GM10248 (cell line): ENCODE measurements at places on chromosomes 3 and 15.

DNA sequence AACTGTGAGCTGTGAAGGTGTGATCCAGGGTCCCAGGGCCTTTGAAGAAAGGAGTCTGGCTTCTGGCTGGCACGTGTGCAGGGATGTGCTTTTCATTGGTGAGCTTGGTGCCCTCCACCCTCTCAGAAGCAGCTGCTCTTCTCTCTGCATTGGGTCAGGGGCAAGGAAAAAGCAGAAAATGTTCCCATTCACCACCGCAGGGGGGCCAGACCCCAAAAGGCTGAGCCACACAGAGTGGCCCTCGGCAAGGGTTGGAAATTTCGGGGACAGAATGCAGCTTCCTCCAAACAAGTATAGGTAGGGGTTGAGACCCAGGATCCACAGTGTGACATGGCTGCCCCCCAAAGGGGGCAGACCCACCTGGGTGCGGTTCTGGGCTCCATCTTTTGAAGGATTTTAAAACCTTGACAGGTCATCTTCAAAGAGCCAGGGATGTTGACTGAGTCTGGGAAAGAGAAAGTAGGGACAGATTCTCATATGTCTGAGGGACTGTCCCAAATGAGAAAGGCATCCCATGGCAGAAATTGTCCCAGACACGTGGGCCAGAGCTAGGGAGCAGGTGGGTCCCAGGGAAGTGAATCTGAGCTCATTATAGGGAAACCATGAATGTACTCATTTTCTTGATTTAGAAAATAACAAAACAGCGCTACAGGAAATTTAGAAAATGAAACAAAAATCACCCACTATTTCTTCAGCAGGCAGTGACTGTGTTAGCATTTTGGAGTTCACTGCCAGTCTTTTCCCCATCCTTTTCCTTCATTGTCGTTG lies 2.7 kb downstream of the CSK start:
- no peak for DNase-seq

DNA sequence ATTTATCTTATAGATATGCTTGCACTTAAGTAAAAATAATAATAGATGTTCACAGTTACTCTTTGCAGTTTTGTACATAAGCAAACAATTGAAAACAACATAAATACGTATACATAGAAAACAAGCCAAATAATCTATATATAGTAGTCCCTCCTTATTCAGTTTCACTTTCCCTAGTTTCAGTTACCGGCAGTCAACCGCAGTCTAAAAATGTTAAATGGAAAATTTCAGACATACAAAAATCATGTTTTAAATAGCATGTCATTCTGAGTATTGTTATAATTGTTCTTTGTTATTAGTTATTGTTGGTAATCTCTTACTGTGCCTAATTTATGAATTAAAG lies 262.0 kb downstream of the CGGBP1 start:
- no peak for DNase-seq

GRCh38 chr3:10748040-10748439 lies 68.0 kb upstream of the SLC6A11 start:
- no peak for DNase-seq

DNA sequence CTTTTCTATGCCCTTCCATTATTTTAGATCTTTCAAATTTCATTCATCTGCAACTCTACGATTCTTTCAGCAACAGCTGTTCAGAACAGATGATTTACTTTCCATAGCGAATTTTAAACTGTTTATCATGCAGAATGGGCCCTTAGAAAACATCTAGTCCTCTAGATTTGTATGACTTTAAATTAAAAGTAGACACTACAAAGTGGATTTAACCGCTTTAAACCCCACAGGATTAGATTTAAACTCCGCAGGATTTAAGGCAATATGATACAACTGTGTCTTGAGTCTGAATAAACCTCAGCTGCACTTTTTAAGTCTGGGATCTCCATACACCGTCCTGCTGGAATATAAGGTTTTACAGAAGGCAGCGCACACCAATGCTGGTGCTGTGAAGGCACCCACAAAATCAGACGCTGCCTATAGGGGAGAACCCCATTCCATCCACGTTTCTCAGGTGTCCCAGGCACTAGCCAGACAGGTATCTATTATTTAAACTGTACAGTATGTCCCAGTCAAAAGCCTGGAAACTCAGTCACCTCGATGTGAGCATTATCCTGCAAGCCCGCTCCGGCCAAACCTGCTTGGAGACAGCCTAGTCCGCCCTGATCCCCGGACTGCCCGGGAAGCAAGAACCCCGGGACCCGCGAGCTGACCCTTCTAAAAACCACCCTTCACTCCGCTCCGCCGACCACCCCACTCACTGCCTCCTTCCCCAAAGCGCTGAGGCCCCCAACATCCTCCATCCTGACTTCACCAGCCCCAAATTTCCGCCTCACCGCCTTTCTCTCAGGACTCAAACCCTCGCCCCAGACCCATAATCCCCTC lies 768 bp downstream of the ANO10 start:
- no peak for DNase-seq

DNA sequence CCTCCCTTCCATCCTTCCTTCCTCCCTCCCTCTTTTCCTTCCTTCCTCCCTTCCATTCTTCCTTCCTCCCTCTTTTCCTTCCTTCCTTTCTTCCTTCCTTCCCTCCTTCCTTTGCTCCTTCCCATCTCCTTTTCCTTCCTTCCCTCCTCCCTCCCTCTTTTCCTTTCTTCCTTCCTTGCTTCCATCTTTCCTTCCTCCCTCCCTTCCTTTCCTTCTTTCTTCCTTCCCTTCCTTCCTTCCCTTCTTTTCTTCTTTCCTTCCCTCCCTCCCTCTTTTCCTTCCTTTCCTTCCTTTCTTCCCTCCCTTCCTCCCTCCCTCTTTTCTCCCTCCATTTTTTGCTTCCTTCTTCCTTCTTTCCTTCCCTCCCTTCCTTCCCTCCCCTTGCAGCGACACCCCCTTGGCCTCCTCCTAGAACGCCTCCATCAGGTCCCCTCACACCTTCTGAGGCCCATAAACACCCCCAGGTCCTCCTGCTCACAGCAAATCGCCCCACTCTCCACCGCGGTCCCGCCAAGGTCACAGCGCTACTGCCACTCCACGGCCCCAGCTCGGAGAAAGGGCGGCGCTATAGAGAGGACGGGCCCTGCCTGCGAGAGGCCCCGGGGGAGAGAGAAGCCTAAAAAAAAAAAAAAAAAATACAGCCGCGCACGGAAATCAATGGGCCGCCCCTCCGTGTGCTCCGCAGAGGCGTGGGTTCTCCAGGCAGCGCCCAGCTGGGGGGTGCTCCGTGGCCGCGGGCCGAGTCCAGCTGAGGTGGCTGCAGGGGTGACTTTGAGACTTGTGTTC lies 328.2 kb downstream of the OCA2 start:
- no peak for DNase-seq

DNA sequence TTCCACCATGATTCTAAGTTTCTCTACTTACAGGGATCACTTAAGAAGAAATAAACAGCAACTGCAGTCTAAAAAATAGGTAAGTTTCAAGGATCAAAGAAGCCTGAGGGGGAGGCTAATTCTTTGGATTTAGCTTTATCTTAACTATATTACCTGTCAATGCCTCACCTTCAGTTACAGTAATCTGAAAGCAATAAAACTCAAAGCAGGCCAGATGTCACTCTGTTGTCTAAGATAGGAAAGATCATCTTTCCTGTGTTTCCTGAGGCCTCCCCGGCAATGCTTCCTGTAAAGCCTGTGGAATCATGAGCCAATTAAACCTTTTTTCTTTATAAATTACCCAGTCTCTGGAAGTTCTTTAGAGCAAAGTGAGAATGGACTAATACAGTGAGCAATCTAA lies 60.2 kb downstream of the NPTN start:
- no peak for DNase-seq

DNA sequence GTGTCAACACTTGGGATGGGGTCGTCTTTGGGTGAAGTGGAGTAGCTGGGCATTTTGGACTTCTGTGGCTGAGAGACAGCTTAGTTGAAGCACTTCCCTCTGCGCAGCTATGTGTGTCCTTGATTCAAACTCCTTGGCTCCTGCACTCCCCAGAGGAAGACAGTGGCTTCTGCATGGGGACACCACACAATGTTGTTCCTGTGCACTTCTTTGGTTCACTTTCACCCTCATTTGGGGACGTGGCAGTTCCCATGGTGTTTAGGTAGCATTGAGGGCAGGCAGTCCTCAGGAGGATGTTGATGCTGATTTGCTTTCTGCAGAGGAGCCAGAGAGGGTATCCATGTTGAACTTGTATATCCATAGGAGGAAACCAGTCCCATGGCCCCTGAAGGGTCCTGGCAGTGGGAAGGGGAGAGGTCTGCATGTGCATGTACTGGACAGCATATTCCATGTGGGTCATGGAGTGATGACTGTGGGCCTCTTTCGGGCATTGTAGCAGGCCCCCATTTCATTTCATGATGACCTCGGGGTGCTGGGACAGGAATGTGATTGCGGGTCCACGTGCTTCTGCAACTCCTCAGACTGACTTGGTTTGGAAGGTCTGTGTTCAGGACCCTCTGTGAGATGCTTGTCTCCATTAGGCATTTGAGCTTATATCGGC lies 135.4 kb downstream of the SNRPN start:
- no peak for DNase-seq

- no peak for DNase-seq
Observed at GRCh38 chr15:33968821-33969220, 524 bp downstream of the CHRM5 start.

DNA sequence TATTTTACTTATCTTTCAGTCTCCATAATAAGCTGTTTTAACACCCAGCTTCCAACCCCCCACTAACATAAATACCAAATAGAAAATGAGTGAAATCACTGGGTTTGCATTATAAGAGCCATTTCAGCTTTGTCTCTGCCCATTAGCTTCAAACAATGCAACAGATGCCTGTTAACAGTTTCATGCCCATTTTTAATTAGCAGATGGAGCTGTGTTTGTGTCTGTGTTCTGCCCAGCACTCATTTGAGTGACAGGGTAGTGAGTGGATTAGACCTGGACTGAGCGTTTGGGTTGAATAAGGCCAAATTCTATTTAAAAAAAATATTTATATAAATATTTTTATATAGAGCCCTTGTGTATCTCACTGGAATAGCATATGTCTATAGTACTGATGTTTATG lies 7.4 kb downstream of the RAB8B start:
- no peak for DNase-seq

DNA sequence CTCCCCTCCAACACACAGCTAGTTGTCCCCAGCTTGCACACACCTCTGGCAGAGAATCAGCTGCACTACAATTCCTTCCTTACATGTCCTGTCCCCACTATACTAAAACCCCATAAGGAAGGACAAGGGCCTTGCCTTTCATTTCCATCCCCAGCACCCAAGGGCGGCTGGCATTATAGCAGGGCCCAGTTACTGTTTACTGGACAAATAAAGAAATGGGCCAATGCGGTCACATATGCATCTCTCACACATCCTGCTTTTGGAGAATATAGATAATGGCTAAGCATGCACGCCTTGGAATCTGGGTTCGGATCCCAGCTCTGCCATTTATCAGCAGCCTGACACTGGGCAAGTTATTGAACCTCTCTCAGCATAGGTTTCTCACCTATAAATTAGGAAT lies 99.1 kb downstream of the DAPK2 start:
- DNase-seq = no peak

DNA sequence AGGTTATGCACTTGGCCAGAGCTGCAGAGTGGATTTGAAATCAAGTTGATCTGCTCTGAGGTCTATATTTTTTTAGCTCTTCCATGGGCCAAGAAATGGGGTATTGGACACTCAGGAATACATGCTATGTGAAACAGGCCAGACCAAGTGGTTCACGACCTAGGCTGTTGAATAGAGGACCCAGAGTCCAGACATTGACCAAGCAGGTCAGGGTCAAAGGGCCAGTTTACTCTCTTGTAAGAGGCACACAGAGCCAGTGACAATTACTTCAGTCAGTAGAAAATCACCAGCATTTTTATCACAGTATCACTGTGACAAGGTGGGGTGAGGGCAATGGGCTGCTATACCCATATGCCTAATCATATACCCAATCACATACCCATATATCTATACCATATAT lies 320.6 kb upstream of the RORA start:
- DNase-seq = no peak

- DNase-seq = peak; percentile 18
Observed at GRCh38 chr15:83837945-83838571, 184.1 kb downstream of the ADAMTSL3 start.

- DNase-seq = no peak
Observed at GRCh38 chr15:79728867-79729266, 167.9 kb downstream of the MTHFS start.

DNA sequence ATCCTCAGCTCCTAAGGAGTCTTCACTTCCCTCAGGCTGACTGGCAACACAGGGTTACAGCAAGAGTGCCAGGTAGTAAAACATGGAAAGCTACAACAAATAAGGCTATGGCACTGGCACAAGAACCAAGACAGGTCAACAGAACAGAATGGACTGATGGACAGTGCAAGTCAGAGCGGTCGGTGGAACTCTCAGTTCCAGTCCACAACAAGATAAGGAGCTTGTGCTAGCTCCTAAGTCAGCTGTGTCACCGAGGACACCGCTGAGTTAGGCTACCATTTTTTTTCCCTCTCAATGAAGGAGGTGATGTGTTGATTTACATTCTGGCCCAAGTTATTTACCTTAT lies 55.9 kb upstream of the LIMD1 start:
- no peak for DNase-seq

GRCh38 chr3:127763816-127764215 lies 58.5 kb downstream of the MGLL start:
- no peak for DNase-seq

- DNase-seq = peak; percentile 6
Observed at GRCh38 chr15:31151301-31152233, 50.0 kb upstream of the TRPM1 start.

DNA sequence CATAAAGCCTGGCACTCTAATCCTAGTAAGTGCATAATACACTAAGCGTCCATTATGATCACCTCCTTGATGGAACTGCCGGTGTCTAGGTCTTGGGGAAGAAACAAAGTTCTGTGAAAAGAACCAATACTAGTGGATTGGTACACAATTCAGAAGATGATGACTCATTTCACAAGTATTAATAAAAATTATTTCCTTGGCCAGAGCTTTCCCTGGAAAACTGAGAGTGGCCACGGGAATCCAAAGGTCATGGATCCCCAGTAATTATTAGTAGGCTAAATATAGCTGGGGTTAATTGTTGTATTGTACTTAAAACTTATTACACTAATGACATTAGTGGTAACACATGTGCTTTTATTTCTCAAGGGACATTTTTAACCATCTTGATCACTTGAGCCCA lies 808.0 kb upstream of the NR2F2 start:
- DNase-seq = no peak

DNA sequence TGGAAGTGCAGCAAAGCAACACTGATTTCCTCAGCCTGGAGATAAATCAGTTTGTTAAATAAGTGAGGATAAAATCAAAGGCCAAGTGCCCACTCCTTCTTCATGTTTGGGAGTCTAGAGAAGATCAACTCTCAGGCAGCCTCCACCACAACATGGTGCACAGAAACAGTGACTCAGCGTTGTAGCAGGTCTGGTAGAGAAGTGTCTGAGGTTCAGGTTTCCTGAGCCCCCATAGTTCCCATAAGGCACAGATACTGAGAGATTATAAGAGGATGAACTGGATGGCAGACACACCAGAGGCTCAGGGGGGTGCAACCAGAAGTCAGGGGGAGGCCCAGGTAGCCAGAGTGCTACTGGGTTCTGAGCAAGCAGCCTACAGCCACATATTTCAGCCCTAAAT lies 166.7 kb downstream of the FRMD5 start:
- DNase-seq = no peak

- no peak for DNase-seq
Observed at GRCh38 chr3:153252963-153253362, 90.9 kb downstream of the RAP2B start.

GRCh38 chr3:35498506-35499210 lies 140.7 kb upstream of the ARPP21 start:
- DNase-seq = no peak

- no peak for DNase-seq
Observed at GRCh38 chr3:172405914-172406313, 42.3 kb downstream of the GHSR start.

- DNase-seq = no peak
Observed at GRCh38 chr3:10530241-10530640, 24.9 kb upstream of the ATP2B2 start.
